ENCODE measurements at places on chromosomes 16 and 17.

DNA sequence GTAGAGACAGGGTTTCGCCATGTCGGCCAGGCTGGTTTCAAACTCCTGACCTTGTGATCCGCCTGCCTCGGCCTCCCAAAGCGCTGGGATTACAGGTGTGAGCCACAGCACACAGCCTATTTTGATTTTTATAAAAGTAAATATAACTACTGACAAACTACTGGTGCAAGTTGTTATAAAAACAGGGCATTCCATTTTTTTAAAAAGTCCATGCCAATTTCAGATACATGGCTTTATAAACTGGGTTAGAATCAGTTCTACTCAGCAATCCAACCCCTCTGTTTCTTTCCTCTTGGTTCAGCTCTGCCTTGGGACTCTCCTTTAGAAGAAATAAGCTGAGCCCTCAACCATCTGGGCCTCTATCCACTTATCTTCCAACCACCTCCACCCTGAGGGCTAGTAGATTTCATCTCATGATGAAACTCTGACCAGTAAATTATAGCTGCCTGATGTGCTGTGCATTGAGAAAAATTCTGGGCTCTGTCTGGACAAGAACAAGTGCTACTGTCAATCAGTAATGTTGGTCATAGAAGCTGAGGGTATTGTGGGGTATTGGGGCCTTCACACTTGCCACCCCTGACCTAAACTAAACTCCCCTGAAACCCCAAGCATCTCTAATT lies 10.2 kb downstream of the RANBP10 start:
- DNase-seq, result no peak

DNA sequence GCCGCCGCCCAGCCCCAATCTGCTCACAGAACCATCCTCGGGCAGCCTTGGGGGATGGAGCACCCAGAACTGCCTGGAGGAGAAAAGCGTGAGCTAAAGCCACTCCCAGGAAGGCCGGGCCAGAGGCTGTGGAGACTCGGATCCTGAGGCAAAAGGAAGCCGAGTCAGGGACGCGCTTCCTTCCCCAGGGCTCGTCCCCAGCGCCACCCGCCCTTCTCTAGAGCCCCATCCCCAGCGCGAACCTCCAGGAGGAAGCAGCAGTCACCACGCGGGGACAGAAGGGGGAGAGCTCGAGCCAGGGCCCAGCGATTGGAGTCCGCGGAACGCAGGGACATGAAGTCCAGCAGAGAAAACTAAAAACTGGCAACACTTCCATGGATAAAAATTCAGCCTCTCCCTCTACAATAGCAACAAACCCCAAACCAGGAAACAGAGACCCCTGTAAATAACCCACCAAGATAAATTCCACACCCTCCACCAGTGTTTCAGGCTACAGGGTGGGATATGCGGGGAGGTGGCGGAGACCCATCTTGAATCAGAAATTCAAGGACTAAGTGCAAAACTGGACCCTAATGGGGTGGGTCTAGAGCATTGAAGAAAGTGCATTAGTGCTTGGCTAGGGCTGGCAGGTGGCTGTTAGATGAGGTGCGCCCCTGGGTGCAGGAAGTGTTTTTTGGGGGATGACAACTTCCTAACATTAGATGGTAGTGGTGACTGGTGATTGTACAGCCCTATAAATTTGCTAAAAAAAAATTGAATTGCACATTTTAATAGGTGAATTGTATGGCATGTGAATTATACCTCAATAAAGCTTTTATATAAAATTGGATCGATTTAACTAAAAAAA lies 116.1 kb upstream of the METRNL start:
- DNase-seq, result peak; percentile 37

GRCh38 chr16:27482397-27483087 lies 67.2 kb downstream of the GTF3C1 start:
- DNase-seq, result no peak

- no peak for DNase-seq
Observed at GRCh38 chr16:28167221-28167620, 44.5 kb downstream of the XPO6 start.

DNA sequence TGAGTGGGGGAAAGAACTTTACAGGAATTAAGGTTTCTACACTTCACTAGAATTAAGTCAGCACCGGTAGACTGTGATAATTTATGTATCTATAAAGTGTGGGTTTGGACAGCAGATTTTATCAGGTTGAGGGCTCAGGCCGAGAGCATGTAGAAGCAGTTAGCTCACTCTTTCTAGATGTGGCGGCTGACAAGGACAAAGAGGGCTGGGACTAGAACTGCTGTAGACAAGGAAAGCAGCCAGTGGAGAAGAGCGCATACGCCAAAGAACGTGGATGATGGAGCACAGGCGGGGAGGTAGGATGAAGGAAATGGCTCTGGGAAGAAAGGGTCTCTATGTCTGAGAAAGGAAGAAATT lies 504 bp upstream of the GOSR1 start:
- DNase-seq, result no peak

DNA sequence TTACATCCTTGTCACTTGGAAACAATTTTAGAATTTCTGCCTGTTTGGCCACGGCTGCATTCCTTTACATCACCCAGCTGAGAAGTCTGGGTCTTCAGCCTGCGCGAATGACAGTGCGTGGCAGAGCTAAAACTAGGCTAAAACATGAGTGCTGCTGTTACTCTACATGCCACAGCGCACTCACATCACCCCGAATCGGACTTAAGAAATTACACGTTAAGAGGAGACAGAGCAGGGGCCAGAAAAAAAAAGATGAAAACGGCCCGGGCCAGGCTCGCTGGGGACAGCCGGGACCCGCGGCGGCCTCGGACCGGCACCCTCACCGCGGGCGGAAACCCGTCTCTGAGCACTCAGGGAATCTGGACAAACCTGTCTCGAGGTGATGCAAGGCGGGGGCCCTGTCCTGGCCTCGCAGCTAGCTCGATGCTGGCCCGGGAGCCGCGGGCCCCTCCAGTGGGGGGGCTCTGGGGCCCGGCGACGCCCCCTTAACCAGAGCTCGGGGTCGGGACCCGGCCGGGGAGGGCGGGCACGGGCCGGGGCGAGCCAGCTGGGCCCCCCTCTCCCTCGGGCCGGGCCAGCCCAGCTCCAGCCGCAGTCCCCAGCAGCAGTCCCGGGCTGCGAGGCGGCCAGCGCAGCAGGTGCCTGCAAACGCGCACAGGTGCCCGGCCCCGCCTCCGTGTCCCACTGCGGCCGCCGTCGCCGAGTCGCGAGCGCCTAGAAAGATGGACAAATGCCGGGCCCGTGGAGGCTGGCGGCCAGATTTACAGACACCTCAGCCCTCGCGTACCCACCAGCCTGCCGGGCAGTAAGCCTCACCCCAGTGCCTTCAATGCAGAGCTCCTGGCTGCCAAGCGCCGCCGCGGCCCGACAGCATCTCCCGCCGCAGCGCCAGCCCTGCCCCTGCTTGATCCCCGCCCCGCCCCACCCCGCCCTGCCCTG lies at the start of gene AKTIP:
TSS of gene AKTIP (minus strand) at position 879 of the 939 bp plus-strand sequence. CDS start 2,950 bp downstream, outside the sequence.
- DNase-seq, result peak; percentile 62
